ENCODE measurements at places on chromosomes 1 and 21.

- DNase-seq, result no peak
Observed at GRCh38 chr1:23521588-23521987, 9.4 kb downstream of the E2F2 start.

GRCh38 chr1:193109619-193110018 is 4.4 kb upstream of the GLRX2 start:
- DNase-seq, result no peak

DNA sequence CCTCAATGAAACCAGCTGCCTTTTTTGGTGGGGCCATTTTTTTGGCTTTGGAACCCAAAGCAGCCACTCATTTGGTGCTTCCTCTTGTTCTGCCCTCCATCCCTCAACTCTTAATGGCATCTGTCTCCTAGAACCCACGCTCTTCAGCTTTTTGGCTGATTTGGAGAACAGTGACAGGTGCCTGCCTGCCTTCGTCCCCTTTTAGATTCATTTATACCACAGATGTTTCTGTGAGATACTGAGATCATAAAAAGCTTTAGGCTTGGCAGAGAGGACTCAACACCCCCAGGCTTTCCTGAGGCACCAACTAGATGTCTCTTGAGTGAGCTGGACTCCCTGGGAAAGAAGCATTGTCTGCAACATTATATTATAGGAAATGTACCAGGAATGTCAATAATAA is 20.4 kb upstream of the YTHDF2 start:
- no peak for DNase-seq

GRCh38 chr1:20588634-20589225 is at the start of gene CDA:
Gene CDA (plus strand): TSS chr1:20589097. CDS start chr1:20589130, 33 bp downstream.
- no peak for DNase-seq

DNA sequence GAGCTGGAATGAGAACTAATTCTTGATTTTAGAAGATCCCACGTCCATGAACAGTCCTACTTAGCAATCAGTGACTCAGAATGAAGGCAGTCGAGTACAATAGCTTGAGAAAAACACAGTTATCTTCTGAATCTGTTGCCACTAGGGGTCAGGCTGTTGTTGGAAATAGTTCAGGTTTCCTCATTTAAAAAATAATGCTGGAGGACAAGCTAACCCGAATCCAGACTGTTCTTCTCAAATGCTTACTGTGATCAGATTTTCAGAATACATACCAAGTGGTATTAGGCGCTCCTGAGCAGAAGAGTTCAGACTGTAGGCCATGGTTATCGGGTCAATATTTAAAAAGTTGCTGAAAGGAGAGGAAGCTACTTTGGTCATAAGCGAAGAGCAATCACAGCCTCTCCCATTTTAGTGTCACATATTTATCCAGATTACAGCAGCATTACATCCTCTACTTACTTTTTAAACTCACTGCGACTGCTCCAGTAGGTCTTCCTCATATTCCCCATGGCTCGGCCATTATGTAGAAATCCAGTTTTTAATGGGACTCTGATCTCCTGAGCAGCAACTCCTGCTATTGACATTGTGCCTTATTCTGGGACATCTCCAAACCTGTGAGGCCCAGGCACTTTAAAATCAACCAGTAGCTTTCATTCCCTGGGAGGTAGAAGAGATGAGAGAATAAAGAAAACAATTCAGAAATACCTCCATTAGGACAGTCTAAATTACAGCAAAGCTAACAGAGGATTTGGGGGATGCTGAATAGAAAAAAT is 10.9 kb downstream of the ERRFI1 start:
- peak; percentile 33 for DNase-seq

DNA sequence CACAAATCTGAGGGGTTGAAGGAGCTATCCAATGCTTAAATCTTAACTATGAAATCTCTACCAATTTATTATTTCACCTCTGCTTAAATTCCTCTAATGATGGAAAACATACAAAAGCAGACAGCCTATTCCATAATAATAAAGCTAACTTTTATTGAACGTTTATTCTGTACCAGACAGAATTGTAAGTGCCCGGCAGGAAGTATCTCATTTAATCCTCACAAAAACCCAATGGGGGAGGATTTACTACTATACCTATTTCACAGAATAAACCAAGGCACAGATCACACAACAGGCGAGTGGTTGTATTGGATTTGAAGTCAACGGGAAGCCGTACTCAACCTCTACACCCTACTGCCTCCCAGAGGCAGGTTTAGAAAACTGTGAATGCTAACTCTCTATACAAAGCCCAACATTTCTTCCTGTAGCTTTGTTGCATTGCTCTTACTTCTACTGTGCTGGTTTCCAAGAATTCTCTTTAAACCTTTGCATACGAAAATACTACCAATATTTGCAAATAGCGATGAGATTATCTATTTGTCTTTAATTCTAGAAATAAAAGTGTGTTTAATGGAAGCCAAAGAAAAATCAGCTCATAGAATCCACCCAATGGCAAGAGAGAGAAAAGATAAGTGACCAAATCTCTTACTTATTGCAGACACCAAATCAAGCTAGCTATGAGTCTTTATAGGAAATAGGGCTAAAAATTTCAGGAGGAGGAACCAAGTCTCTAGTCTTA is 33.5 kb upstream of the C1orf53 start:
- DNase-seq, result peak; percentile 21

- no peak for DNase-seq
Observed at GRCh38 chr1:219534991-219535390, 77.9 kb downstream of the ZC3H11B start.

- no peak for DNase-seq
Observed at GRCh38 chr1:165647970-165648369, 16.9 kb downstream of the MGST3 start.

DNA sequence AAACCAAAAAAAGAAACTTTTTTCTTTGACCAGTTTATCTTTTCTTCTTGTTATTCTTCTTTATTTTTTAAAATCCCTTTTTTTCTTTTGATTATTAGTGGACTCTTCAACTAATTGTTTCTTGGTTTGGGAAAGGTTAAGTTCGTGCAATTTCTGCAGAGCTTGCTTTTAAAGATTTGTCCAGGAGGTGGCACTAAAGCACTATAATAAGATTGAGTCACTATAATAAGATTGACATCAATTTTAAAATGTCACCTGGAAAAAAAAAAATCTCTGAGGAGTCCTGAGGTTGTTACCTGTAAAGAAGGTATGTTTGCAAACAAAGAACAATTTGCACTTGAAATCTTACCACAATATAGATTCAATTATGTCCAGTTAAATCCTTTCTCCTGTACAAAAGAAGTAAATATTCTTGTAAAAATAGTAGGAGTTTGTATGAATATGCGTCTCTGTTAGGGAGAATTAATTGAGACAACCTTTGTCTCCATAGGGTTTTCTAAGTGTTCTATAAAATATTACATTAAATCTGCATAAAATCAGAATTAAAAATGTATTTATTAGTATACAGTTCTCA is 166.7 kb downstream of the ADGRL4 start:
- peak; percentile 10 for DNase-seq

DNA sequence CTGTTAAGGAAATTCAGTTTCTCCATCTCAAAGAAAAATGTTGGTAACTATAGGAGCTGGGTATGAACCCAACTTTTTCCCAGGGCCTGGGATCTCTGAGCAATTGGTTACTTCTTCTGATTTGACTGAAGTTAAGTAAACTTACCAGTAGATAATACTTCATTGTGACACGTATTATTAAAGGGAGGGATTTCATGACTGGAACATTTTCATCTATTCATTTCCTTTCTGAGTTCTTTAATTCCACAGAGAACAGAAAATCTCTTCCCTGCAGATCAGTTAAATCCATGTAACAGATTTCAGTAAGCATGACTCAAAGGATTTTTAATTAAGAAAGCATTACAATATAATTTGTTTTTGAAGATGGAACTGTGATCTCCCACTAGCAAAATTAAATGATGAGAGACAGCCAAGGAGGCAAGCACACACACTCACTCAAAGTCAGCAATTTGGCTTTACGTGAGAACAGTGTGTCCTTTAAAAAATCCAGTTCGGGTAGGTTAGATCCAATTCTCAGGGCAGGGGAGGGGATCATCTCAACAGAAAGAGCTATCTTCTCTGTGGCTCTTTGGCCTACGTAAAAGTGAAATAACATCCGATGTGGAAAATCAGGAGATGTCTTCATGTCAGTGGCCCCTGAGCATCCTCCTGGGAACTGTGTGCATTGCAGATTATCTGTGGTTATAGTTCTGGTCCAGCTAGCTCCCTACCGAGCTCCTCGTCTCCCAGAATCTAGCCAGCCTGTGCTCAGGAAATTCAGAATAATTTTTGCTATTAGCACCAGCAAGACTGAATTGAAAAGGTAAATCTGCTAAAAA is 10.8 kb upstream of the MYOC start:
- DNase-seq, result no peak

GRCh38 chr1:55057956-55058298 is 18.6 kb downstream of the PCSK9 start:
- no peak for DNase-seq

DNA sequence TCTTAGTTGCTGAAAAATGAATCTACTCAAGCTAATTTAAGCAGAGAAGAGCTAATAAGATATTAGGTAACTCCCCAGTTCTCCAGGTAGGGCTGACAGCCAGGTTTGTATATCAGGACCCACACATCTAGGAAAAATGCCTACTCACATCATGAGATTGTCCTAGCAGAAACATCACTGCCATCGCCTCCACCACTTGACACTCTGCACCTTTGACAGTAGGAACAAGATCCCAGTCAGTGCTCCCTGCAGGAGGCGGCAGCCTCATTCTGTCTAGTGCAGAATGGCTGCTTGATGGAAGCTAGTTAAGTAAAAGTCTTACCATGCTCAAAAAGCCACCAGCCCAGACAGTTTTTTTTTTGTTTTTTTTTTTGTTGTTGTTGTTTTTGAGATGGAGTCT is 31.6 kb upstream of the USP1 start:
- no peak for DNase-seq

DNA sequence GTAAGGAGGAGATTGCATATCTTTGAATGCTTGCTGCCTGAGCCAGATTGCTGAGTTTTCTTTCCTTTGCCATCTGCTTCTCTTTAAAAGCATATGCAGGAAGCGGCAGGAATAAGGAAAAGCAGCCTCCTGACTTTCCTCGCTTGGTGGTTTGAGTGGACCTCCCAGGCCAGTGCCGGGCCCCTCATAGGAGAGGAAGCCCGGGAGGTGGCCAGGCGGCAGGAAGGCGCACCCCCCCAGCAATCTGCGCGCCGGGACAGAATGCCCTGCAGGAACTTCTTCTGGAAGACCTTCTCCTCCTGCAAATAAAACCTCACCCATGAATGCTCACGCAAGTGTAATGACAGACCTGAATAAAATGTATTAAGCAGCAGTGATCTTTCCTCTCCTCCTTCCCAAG is 1.5 kb downstream of the CORT start:
- no peak for DNase-seq

DNA sequence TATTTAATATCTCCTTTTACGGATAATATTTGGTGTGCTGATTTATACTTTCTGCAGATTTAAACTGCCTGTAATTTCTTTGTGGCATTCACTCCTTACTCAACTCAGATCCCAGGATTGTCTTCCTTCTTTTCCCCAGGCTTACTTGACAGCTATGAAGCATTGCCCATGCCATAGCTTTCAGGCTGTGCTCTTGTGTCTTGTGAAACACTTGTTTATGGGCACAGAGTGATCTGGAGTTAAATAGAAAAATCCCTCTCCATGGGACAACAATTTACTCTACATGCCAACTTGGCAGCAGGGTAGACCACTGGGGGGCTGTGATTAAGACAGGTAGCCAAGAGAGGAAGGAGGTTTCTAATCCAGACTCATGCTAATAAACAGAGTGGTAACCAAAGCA is 57.4 kb downstream of the PPP1R12B start:
- DNase-seq, result no peak

DNA sequence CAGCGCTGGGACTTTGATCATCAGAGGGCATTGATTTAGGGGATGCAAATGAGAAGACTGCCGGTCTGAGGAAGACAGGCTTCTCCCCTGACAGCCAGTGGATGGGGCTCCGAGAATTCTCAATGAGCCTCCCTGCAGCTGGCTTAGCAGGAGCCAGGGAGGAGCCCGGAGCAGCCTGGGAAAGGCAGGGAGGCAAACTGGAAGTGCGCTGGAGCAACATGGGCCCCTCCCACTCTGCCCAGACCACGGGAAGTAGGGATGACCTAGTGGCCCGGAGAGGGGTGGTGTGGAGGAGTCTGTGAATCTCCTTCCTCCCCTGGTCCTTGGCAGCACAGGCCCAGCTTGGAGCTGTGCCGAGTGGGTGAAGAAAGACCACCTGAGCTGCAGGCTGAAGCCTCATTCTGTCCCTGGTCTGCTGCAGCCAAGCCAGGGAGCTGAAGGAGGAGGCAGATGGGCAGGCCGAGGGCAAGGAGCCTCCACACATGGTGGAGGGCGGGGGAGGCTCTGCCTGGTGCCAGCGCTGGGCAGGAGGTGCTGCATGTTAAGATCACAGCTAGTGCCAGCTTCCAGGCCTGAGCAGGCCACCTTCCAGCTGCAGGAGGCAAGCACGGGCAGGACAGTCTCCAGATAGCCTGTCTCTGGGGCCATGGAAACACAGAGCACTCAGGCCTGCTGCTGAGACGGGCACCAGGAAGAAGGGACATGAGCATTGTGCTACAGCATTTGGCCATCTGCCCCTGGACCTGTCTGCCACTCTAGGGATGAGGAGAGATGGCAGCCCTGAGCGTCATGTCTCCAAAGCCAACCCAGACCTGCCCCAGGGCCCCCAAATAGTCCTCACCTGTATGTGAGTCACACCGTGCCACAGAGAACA is 12.2 kb upstream of the CLSTN1 start:
- DNase-seq, result no peak

GRCh38 chr1:202268817-202269216 is 72.9 kb downstream of the UBE2T start:
- no peak for DNase-seq

GRCh38 chr1:78527706-78528105 is 36.9 kb downstream of the PTGFR start:
- DNase-seq, result no peak

DNA sequence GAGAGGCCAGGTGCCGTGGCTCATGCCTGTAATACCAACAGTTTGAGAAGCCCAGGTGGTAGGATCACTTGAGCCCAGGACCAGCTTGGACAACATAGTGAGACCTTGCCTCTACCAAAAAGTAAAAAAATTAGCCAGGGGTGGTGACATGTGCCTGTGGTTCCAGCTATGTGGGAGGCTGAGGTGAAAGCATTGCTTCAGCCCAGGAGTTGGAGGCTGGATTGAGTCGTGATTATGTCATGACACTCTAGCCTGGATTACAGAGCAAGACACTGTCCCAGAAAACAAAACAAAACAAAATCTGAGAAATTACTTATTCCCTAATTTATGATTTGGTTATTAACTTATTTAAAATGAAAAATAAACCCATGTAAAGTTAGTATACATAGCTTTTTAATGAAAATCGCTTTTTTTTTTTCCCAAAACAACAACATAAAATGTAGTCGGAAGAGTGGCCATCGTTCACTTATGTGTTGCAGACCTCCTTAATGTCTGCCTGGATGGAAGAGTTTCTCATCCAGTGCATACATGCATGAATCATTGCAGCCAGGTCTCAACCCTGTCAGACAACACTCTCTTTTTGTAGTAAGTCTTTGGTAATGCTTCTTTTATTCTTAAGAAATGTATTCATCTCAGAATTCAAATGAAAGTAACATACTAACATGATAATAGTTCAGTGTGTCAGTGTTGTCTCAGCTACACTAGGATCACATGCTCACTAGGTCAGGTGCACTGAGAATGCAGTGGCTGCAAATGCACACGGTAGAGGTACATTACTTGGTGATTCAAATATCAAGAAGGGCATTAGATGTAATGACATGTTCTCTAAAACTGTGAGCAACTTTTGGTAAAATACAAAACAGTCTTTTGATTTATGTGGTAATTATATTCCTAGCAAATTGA is 28.0 kb downstream of the ITSN1 start:
- DNase-seq, result no peak
